ENCODE measurements at places on chromosomes 6 and 20. TPM values are rescaled to one million over a fixed set of nuclear protein-coding genes. Genes with fewer than 3 reads are reported as not detected.

GRCh38 chr6:80528115-80528514 is 421.6 kb downstream of the BCKDHB start:
- no peak for DNase-seq

DNA sequence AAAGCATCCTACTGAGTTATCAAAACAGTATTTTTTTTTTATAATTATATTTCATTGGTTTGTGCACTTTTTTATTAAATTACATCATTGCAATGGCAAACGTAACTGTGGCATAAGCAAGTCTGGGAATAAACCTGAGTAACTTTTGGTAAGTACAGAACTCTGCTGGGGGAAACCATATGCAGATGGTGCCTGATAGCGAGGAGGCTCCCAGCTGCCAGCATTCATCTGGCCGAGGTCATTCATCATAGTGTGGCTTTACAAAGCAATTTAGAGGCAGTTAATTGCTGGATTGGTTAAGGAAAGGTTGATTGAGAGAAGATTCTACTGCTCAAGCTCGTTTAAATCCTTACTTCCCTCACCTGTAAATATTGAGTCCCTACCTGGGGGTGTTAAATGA is 52.6 kb downstream of the HECA start:
- no peak for DNase-seq

Gene CFB
- not detected for total RNA-seq

GRCh38 chr6:4781426-4781825 is 5.2 kb downstream of the CDYL start:
- DNase-seq: no peak

GRCh38 chr6:10511477-10511876 is 9.7 kb upstream of the GCNT2 start:
- DNase-seq: no peak

- no peak for DNase-seq
Measured at GRCh38 chr20:50330504-50331313, 140.1 kb downstream of the CEBPB start.

DNA sequence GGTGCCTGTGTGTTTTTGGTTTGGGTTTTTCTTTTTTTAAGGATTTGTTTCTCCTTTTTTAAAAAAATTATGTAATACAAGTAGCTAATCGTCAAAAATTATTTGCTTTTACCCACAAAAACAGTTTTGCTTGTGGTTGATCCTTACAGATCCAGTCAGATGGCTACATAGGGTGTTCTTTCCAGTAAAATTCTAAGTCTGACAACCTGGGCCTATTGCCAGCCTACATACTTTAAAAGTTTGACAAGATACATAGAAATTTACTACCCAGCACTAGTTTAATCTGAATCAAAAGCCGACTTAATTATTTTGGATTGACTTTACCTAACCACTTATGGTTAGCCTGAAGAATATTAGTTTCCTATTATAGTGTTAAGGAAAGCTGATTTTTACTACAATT is 2.1 kb upstream of the SOX4 start:
- DNase-seq: no peak
